ENCODE measurements at places on chromosomes 3 and 15.

DNA sequence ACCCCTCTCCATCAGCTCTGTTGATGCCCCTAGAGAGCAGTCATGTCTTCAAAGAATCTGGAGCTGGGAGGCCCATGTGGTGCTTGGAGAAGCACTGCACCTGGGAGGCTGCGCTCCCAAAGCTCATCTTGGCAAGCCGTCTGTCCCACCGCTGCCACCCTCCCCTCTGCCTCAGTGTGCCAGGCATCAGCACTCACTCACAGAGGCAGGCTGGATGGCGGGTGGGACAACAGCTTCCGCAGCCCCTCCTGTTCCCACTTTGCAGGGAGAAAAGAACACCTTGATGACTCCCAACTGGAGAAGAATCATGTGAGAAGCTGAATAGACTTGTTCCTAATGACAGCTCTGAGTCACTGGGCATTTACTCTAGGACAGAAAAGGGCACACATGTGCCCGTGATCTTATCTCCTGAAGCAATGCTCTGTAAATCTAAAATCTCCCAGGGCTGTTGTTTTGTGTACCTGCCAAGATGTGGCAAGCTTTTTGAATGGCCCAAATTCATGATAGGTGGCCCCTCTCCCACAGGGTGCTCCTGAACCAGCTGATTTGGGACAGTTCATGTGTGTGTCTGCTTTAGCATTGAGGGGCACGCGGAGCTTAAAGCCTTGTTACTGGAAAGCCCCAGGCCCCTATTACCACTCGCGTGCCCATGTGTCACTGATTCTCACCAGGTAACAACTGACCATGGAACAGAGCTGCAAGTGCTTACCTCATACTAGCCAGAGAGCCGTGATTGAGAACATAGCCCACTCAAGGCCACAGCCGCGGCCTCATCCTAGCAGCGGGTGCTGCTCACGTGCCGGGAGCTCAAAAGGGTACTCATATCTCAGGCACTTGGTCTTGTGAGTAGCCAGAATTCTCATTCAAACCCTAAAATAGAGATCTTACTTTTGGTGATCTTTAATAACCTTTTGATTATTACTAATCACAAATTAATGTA is 104.4 kb downstream of the DNAJB8 start:
- DNase-seq, result no peak

- no peak for DNase-seq
These were observed 841.9 kb downstream of the CADM2 start for GRCh38 chr3:85800676-85801075.

GRCh38 chr3:123884993-123885392 is 861 bp upstream of the MYLK start:
- DNase-seq, result no peak

GRCh38 chr15:42730135-42730534 is 6.8 kb downstream of the CDAN1 start:
- DNase-seq, result no peak

DNA sequence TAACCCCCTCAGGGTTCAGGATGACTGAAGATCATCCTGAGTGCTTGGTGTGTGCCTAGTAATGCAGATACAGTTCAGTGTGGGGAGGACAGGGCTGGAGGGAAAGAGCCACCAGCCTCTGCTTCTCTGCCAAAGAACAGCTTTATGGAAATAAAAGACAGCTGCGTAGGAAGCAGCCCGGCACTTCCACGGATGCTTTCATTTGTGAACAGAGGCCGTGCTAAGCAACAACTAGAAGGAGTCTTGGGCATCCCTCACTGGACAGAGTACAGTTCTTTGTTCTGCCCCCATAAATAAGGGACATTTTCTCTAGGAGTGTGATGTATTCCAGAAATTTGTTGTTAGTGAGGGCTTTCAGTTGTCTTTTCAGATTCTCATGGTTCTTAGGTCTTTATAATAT is 194.8 kb upstream of the RGMA start:
- DNase-seq, result no peak

GRCh38 chr3:16665282-16665741 is 60.1 kb upstream of the DAZL start:
- DNase-seq, result no peak

GRCh38 chr3:123038751-123039150 is 11.2 kb upstream of the SEMA5B start:
- DNase-seq, result no peak

GRCh38 chr3:10233988-10234387 is 14.3 kb upstream of the TATDN2 start:
- DNase-seq, result no peak

- DNase-seq, result no peak
These were observed 19.5 kb upstream of the DOCK3 start for GRCh38 chr3:50655009-50655830.

- DNase-seq, result no peak
These were observed 23.4 kb upstream of the ZFAND6 start for GRCh38 chr15:80036071-80036470.
